Neural crest cell (in vitro differentiated cells): ENCODE measurements at places on chromosomes 11 and 22.

- no peak for DNase-seq
Observed at GRCh38 chr11:11004069-11004468, 146.2 kb upstream of the ZBED5 start.

DNA sequence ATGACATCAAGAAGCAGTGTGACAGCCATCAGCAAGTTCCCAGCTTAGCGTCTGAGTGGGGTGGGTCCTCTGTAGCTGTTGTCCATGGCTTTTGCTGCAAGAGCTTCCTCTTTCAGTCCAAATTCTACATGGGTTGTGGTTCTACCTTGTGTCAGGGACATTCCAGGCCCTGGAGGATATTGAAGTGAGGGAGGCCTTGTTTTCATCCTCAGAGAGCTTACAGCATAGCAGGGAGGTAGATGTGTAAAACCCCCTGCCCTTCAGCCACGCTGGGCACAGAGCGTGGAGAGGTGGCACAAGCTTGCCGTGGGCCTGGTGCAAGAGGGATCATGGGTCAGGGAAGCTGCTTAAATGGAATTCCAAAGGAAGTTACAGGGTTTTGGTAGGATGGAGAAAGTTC is 93.9 kb downstream of the GRIK4 start:
- DNase-seq = no peak

GRCh38 chr22:27011717-27012116 is 354.3 kb downstream of the MIAT start:
- DNase-seq = no peak

- no peak for DNase-seq
Observed at GRCh38 chr11:65892661-65893317, 2.3 kb downstream of the CCDC85B start.

DNA sequence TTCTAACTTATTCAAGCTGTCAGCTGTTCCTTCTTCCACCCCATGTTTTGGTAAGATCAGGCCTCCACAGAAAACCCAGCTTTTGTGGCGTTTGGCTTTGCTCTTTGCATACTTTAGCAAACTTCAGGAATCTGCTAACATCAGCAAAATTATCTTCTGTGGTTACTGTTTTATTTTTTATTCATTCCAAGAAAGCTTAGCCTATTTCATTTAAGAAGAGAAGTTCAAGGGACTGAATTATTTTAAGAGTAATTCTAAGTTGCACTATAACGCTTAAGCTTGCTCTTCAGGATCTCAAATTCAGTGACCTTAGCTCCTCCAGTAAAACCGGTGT is 1.1 kb downstream of the JHY start:
- no peak for DNase-seq

GRCh38 chr11:76237914-76238313 is 31.6 kb upstream of the WNT11 start:
- no peak for DNase-seq

DNA sequence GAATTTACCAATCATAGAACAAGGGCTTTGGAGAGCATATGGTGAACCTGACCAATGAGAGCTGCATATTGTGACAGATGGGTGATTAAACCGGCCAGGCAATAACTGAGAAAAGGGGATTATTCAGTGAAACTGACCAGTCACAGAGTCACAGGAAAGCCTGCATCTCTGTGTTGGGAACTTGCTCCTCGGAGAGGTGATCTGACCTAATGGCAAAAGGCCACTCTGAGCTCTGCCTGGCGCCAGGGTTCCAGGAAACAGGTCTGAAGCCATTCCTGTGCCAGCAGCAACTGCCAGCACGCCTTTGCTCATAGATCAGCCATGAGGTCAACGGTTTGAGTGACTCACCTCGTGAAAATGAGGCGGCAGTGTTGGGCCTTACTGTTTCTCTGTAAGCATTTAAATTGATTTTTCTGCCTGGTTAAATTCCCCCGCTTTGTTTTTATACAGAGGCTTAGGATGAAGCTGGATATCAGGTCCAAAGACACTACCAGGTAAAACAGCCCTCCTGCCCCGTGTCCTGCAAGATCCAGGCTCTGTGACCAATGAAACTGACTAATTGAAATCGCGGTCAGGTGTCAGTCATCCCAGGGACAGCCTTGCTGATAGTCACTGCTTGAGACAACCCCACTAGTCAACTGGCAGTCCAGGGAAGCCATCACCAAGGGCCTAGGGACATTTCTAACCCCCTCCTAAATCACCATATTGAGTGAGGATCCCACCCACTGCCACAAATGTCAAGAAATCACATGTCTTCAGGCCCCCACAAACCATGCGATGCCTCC is 35.8 kb upstream of the MYOD1 start:
- DNase-seq = no peak

DNA sequence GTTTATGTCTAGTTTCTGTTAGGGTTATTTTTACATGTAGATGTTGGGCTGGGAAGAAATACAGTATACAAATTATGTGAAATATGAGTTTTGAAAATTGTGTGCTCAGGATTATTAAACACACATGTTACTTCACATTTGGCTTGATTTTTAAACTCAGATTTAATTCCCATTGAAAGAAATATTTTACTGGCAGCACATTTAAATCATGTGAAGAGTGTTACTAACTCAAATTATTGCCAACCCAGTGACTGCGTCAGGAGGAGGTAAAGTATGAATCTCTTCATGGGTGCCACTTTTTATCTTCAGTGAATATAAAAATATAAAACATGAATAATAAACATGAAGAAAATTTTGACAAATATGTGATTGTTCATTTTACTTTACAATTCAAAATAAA is 457.5 kb upstream of the CCDC179 start:
- DNase-seq = no peak

DNA sequence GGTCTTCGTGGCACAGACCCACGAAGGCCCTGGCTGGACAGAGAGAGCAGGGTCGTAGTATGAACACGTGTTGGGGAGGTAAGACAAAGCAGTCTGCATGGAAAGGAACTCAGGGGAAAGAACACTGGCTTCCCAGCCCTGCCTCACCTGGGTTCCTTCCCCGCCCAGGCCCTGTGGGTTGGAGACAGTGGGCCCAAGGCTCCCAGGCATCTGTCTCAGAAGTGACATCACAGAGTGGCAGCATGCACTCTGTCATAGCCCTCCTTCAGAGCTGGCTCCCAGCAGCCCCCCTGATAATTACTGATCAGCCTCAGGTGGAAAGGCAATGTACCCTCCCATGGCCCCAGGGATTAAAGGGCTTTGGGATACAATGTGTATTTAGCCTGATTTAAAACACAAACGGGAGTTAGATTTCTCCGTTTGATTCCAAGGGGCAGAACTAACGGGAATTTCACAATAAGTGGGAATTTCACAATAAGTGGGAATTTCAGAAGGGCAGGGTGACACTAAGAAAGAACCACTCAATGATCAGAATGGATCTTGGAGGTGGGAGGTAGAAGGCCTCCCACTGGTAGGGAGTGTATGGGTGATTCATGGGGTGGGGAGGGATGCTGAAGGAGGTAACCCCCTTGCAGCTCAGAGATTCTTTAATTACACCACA is 65.1 kb downstream of the SLC22A12 start:
- no peak for DNase-seq

DNA sequence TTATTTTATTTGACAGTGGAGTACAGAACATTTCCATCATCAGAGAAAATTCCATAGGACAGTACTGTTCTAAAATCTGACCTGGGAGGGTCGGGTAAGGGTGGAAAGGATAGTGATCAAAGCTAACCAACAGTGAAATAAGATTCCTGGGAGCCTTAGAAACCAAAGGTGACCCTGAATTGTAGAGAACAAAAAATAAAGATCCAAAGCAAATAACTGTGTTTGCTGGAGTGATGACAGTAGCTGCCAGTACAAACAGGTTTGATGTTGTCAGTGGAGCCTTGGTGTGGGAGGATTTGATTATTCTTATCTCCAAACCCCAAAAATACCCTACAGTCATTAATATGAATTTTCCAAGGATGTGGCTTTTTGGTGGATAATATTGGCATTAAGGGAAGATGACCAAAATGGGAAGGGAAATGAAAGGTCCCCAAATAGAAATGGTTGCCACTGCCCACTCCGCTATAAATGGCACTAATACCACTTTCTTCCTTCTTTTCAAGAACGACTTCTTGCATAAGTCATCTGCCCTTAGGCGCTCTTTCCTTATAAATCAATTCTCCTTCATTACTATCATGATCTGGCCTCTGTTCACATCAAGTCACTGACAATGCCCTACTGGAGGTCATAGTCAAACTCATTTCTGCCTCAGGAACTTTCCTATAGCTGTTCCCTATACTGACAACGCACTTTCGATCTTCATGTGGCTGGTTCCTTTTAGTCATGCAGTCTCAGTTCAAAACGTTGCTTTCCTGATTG is 44.4 kb downstream of the EHF start:
- no peak for DNase-seq

DNA sequence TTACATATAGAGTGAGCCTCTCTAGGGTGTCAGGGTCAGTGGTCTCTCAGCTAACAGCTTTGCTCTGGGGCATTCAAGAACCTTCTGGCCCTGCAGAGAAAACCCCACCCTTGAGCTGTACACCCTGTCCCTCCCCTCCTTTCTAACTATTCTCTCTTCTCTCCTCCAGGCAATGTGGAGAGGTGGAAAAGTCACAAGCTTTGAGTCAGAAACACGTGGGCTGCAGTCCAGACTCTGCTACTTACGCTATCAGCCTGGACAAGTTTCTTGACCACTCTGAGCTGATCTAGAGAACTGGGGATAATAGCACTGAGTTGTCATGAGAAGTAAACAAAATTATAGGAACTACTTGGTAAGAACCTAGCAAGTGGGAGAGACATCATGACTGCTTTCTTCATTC is 10.7 kb upstream of the FAM83F start:
- DNase-seq = no peak

- no peak for DNase-seq
Observed at GRCh38 chr22:43090130-43090789, 1.1 kb upstream of the TTLL1 start.

- DNase-seq = no peak
Observed at GRCh38 chr11:71338801-71339395, 86.5 kb upstream of the SHANK2 start.

DNA sequence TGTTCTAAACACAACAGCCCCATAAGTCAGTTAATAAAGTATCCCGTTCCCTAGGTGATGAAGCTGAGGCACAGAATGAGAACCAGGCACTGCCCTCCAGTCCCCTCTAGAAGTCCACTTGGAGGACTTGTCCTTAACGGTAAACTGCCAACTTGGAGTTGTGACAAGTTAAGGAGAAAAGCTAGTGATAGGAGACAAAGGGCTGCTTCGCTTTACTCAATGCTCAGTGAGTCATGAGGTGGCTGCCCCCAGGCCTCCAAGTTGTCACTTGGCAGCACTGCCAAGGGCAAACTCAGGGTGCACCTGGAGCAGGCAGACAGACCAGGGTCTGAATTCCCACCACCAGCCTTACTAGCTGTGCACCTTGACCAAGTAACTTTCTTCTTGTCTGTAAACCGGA is 13.5 kb downstream of the SLC43A1 start:
- DNase-seq = no peak

GRCh38 chr22:38953091-38953490 is 4.3 kb upstream of the APOBEC3A start:
- DNase-seq = no peak

DNA sequence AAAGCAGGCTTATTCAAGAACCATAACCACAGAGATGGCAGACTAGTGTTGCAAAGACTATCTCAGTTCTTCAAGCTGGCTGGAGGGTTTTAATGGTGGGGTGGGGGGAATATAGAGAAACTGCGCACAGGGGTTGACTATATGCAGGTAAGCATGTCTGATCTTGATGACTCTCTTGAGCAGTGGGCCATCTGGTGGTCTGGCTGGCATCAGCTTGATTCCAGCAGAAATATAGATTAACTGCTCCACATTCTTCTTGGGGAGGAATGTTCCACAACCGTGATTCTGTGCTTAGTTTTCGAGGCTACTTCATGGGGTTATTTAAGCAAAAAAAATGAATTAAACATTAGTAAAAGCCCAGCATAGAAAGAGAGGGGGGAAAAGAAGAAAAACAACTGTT is 158.8 kb upstream of the PGR start:
- DNase-seq = no peak

- DNase-seq = no peak
Observed at GRCh38 chr11:118895093-118896039, 11.7 kb downstream of the CXCR5 start.

DNA sequence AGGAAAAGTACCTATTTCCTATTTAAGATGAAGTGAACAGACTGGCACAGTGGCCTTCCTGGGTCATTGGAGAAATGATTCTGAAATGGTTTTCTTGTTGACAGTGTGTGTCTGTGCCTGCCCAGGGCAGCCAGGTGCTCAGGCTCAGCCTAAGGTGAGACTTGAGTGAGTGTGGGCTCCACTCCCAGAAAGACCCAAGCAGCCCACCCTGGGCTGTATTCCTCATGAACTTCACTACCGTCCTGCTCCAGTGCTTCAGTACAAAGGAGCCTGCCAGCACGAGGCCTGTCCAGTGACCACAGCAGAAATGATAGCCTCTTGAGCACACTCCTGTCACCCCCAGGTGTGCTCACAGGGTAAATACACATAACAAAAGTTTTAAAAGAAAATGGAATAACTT is 49.5 kb downstream of the GAB4 start:
- DNase-seq = no peak

DNA sequence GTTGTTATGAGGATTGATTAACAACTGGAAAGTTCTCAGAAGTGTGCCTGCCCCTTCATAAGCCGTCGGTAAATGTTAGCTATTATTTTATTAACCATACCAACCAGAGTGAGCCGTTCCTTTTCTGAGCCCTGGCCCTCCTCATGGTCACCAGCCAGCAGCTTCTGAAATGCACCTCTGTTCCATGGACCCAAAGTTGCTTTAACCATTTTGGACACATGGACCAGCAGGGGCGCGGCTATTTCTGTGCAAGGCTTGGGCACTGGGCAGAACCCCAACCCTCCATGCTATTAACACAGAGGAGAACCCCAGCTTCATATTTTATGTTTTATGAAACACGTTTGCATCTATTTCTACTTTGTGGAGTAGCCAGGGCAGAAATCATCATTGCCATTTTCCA is 18.6 kb upstream of the SCGB1A1 start:
- DNase-seq = no peak

- DNase-seq = no peak
Observed at GRCh38 chr11:8202516-8203413, 33.9 kb upstream of the RIC3 start.

DNA sequence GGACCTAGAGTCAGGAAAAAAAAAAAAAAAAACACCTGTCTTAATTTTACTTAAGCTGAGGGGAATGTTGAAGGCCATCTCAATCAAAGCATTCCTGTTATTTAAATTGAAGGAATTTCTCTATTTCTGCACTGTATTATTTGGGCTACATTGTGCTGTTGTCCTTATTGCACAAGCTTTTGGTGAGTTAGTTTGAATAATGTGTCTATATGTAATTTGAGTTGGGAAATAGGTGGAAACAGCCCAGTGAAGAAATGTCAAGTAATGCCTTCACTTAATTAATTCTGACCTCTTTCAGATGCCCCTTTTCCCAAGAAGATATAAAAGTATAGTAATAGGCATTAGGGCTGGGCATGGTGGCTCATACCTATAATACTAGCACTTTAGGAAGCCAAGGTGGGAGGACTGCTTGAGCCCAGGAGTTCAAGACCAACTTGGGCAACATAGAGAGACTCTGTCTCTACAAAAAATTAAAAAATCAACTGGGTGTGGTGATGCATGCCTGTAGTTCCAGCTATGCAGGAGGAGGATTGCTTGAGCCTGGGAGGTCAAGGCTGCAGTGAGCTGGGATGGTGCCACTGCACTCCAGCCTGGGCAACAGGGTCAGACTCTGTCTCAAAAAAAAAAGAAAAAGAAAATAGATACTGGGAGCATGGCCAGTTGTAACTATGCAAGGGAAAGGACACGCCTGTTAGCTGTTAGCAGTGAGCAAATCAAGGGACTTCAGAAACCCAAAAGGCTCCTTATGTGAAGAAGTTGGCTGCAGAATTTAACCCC is 34.9 kb downstream of the OR10A6 start:
- DNase-seq = no peak

GRCh38 chr11:110907629-110908028 is 195.4 kb upstream of the ARHGAP20 start:
- no peak for DNase-seq
